ENCODE measurements at places on chromosomes 13 and 19.

DNA sequence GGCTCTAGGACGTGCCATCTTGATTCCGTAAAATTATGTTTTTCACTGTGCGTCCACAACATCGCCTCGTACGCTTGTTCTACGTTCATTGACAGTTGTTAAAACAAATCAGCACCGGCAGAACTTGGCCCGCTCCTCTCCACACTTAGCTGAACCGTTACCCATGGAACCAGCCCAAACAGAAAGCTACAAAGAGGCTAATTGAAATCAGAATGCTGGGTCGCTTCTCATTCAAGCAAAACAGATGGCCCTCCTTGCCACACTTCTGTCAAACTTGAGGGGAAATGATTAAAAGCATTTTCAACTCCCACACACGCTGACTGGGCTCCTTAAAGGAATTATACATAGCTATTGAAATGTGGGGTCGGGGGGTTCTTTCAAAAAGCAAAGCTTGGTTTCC, 71.6 kb downstream of the TM9SF2 start:
- no peak for DNase-seq

DNA sequence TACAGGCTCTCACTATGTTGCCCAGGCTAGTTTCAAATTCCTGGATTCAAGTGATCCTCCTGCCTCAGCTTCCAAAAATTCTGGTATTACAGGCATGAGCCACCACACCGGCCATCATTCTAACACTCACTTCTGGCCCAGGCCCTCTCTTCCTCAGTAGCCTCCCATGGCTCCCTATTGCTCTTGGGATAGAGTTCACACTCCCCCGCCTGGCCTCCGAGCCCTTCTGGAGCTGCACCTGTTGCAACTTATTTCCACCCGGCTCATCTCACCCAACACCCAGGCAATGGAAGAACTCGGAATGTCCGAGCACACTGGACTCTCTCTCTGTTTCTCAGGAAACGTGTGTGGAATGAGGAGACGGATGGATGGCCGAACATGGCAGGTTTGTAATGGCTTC, 9.0 kb upstream of the SBK3 start:
- DNase-seq: no peak

DNA sequence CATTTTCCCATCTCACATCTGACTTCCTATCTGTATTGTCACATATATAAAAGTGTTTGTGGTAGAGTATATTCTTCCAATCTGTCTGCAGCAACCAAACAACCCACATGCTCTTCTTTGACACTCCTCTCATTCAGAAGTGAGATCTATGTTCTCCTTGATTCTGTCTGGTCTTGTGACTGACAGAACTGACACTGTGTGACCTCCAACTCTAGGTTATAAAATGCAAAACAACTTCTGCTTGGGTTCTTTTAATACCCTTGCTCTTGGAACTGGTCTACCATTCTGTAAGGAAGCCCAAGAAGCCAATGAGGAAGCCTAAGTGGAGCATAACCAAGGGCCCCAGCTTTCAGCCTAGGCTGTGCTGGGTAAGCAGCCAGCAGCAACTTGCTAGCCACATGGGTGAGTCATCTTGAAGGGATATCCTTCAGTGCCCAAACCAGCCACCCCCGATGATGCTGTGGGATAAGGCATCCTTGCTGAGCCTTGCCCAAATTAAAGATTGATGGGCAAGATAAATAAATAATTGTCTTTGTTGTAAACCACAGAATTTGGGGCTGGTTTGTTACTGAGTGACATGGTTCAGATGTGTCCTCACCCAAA, 18.4 kb upstream of the ITM2B start:
- no peak for DNase-seq

- no peak for DNase-seq
Observed at GRCh38 chr13:42985312-42986175, 6.5 kb downstream of the EPSTI1 start.

- DNase-seq: no peak
Observed at GRCh38 chr13:23449398-23450162, 16.1 kb upstream of the SACS start.

GRCh38 chr13:40863723-40864122, 74.3 kb downstream of the SLC25A15 start:
- DNase-seq: no peak
